T1000 (cell line): ENCODE measurements at places on chromosomes 5 and 9.

DNA sequence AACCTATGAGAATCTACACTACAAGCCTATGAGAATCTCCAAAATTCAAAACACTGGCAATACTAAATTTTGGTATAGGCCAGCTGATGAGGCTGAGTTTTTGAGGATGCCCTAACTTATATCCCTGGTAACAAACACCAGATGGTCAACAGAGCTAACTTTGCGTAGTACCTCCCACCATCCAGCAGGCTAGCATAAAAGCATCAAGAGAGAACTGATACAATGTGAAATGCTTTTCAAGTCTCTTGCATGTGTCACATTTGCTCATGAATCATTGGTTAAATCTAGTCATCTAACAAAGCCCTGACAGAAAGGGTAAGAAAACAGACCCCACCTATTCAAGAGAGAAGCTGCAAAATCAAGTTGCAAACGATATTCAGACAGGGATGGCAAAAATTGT is 1609.7 kb upstream of the CDH9 start:
- DNase-seq = no peak

DNA sequence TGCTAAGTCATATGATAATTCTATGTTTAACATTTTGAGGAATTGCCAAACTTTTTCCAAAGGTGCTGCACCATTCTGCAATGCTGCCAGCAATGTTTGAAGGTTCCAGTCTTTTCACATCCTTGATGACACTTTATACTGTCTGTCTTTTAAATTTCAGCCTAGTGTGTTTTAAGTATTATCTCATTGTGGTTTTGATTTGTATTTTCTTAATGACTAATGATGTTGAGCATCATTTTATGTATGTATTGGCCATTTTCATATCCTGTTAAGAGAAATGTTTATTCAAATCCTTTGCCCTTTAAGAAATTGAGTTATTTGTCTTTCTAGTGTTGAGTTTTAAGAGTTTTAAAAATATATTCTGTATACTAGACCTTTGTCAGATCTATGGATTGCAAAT is 5.0 kb upstream of the TEX48 start:
- no peak for DNase-seq

GRCh38 chr5:126486332-126486731 is 63.1 kb downstream of the GRAMD2B start:
- DNase-seq = no peak

DNA sequence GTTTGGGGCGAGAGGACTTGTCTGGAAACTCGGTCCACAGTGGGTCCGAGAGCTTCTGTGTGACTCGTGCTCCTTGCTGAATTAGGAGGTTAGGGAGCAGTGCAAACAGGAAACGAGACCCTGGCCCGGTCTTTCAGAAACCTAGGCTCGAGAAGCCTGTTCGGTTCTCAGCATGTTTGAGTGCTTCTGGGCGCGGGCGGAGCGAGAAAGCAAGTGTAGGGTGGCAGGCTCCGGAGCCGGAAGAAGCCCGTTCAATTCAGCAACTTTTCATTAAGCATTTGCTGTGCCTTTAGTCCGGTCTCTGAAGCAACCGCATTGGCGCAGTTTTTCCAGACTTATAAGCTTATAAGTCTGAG is 547 bp downstream of the CLTA start:
- DNase-seq = no peak

- DNase-seq = no peak
Observed at GRCh38 chr5:68086857-68087256, 128.7 kb upstream of the PIK3R1 start.

DNA sequence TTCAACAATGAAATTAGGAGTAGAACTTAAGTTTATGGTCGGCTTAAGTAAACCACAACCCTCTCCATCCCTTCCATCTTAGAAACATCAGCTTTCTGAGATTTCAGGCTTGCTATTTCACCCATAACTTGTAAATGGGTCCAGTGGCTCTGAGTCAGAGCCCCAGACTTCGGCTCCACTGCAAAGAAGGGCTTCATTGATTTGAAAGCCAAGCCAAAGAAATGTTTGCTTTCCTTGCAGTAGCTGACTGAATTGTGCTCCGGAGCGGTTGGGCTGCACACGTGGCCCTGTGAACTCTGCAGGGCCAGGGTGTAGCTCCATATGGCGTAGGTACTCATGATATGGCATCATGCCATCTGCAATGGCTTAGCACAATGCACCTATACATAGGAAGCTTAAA is 57.0 kb downstream of the NREP start:
- DNase-seq = no peak

- DNase-seq = no peak
Observed at GRCh38 chr9:27714388-27714787, 141.1 kb upstream of the C9orf72 start.

- no peak for DNase-seq
Observed at GRCh38 chr5:53288511-53288910, 179.0 kb upstream of the MOCS2 start.

DNA sequence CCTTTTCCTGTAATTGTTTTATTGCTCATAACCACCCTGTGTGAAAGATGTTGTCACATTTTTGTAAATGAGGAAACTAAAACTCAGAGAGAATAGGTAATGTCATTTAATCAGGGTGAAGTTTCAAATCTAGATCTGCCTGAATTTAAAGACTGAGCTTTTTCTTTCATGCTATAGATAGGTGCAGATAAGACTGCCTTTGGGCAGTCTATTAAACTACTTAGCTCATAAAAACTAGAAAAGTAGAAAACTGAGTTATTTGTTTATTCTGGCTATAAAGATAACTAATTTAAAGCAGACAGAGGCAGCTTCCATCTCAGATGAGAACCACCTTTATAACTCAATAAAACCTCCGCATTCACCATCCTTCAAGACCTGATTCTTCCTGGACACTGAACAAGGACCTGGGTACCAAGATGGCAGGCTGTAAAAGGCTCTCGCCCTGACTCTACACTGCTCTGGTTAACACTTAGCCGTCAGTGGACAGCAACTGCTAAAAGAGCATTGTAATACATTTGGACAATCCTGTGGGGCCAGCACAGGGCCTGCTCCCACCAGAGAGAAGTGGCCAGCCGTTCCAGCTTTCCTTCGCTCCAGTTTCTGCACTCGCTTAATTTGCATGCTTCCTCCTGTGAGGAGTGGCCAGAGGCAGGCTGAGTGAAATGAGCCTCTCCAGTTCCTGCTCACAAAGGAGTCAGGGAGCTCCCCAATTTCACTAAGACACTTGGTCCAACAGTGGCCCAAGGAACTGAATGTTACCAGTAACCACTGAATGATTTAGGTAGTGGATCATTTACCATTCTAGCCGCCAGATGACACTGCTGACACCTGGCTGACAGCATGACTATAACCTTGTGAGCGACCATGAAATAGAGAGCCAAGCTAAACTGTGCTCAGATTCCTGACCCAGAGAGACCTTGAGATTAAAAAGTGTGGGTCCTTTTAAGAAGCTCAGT is 566.4 kb downstream of the EFNA5 start:
- DNase-seq = no peak

- no peak for DNase-seq
Observed at GRCh38 chr9:1604942-1605560, 410.1 kb upstream of the SMARCA2 start.

- DNase-seq = no peak
Observed at GRCh38 chr5:120609570-120609969, 145.5 kb downstream of the PRR16 start.

GRCh38 chr5:181181650-181182565 is 23.1 kb downstream of the TRIM7 start:
- no peak for DNase-seq

GRCh38 chr9:126802318-126803059 is 2.4 kb upstream of the ZBTB43 start:
- DNase-seq = no peak

- DNase-seq = no peak
Observed at GRCh38 chr9:122364783-122365150, 6.1 kb upstream of the PTGS1 start.

GRCh38 chr9:15357050-15357653 is 50.1 kb upstream of the TTC39B start:
- DNase-seq = no peak

- no peak for DNase-seq
Observed at GRCh38 chr9:107034831-107035230, 171.9 kb downstream of the ZNF462 start.

- DNase-seq = no peak
Observed at GRCh38 chr5:136046246-136046645, 17.5 kb downstream of the TGFBI start.

- DNase-seq = no peak
Observed at GRCh38 chr5:6439588-6440550, 8.8 kb upstream of the UBE2QL1 start.

DNA sequence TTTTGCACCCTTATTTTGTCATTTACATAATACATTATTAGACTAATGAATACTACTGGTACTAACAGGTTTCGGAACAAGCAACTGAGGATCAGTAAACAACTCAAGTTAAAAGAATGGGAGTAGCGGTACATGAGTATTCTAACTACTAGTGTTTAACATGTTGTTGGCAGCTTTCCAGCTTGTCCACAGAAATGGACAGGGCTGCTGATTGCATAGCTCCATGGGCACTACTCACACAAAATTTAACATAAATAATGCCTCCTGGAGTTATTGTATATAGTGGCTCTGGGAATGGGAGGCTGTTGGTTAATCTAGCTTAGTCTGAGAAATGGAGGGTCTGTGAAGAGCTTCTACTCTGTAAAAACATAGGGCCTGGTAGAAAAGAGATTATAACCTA is 6.7 kb downstream of the NCBP1 start:
- no peak for DNase-seq

GRCh38 chr9:23258569-23258968 is 567.5 kb downstream of the ELAVL2 start:
- no peak for DNase-seq

DNA sequence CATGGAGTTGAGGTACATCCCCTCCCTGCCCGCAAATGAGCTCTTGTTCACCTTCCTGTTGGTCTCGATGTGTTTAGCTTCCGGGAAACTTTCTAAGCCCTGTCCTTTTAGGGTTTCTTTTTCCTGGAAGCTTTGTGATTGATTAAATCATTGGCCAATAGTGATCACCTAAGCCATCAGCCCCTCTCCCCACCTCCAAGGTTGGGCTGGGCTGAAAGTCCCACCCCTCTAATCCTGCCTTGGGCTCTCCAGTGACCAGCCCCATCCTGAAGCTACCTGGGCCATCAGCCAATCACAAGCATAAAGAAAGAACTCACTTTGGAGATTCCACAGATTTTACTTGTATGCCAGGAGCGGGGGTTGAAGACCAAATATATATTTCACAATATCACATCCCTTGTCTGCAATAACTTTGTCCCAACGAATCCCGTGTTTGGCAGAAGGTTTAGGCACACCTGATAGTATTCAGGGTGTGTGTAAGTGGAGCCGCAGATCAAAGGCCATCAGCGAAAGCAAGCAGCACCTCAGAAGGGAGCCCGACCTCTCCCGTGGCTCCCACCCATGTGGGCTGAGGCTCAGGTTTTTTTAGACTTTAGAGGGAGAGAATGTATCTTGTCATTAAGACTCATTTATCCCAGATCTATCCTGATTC is 20.4 kb downstream of the ROPN1L start:
- no peak for DNase-seq

DNA sequence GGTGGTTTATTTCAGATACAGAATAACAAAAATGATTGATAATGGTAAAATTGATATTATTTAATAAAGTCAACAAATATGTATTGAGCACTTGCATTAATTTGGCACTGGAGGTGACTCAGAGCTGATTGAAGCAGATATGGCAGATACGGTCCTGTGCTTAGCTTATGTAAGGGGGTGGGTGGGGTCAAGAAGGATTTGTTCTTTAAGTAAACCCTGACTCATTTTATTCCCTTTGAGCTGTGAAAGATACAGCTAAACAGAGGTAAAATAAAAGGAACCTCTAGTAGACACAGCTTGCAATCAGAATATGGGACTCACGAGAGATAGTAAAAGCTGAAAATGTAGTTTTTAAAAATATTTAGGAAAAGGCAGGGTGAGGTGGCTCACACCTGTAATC is 201.3 kb upstream of the CLINT1 start:
- no peak for DNase-seq

- no peak for DNase-seq
Observed at GRCh38 chr5:132488590-132488989, 2.0 kb downstream of the IRF1 start.

DNA sequence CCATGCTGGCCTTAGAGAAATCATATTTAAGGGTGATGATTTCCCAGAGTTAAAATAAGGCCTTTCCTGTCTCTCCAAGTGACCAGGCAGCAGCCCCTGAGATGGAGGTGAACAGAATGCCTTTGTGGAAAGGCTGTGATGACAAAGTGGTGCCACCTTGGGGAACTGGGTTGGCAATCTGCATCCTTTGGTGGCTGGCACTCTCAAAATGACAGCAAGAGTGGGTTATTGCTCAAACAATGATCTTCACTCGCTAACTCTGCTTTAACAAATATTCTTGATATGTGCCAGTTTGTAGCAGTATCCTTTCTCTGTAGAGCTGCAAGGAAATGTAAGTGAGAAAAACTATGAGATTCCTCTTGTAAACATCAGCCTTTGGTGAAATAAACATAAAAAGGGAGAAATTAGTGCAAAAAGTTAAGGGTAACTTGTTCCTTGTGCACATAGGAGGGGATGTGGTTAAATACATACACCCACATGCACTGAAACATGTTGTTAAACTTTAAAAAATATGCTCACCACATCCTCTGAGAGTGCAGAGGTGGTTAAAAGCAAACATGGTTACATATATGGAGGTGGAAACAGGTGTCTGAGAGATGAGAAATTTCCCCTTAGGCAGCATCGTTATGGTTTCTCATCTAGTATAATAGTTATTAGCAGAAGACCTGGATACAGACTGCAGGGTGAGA is 373.4 kb upstream of the CTNND2 start:
- no peak for DNase-seq

DNA sequence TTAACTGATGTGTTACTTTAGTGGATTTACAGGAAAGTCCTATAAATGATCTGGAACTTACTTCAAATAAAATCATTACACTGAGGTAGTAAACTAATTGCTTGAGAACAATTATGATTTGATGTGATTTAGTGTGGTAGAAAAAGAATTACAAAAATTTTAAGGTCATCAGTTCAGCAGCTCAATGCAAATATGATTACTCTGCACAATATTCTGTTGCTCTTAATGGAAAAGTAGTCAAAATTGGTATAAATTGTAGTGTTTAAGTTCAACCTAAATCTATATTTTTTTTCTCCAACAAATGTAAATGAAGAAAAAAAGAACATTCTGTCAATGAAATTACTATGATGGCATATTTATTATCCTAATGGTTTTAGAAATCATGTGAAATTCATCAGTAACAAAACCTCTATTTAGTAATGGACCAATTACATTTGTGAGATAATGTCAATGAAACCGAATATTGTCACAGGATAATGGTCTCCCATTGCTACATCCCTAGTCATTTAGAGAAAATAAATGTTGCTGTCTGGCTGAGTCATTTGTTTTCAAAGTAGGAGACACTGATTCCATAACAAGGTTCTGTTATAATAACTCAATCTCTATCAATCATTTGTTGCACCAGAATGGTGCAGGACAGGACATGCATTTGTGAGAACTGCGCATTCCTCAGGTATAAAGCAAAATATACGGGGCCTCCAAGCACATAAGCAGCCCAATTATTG is 177.1 kb downstream of the NFIB start:
- no peak for DNase-seq

GRCh38 chr9:17116400-17116837 is 18.4 kb upstream of the CNTLN start:
- no peak for DNase-seq

- no peak for DNase-seq
Observed at GRCh38 chr5:434443-435146, 8.4 kb upstream of the EXOC3 start.

- no peak for DNase-seq
Observed at GRCh38 chr9:84860249-84861115, 191.0 kb downstream of the NTRK2 start.
